ENCODE measurements at places on chromosomes 12 and 14. TPM values are rescaled to one million over a fixed set of nuclear protein-coding genes. Genes with fewer than 3 reads are reported as not detected.

The CLEC2D gene
- total RNA-seq: 9.0 TPM

DNA sequence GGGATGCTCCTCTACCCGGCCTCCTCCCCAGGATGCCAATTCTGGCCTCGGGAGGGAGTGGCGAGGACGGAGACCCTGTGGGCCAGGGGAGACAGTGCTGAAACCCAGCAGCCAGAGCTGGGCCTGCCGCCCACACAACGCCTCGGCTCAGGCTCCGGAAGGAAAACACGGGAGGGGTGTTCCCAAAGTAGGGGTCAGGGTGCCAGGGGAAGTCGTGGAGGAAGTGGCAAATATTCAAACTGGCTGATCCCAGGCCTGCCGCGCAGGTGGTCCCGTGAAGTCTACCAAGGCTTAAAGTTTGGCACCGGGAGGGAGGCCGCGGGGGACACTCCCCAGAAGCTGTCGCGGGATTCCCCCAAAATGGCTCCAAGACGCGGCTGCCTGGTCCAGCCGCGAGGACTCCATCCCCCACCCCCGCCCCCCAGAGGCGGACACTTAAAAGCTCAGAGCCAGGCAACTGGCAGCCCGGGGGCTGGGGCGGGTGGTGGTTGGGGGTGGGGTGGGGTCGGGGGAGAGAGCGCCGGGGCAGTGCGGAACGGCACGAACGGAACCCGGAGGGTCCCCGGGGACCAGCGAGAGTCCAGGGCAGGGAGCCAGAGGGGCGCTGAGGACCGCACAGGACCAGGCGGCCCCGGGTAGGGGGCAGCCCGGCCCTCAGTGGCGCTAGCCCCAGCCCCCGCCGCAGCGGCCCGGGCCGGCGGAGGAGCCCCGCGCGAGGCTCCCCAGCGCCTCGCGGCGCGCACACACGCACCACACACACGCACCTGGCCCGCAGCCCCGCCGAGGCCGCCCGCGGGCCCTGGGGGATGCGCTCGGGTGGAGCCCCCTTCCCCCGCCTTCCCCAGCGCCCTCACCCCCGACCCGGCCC, 20.0 kb downstream of the BEGAIN start:
- DNase-seq: no peak

- DNase-seq: no peak
Measured at GRCh38 chr14:78714711-78715110, 544.5 kb downstream of the NRXN3 start.

The KRT85 gene
- not detected for total RNA-seq

DNA sequence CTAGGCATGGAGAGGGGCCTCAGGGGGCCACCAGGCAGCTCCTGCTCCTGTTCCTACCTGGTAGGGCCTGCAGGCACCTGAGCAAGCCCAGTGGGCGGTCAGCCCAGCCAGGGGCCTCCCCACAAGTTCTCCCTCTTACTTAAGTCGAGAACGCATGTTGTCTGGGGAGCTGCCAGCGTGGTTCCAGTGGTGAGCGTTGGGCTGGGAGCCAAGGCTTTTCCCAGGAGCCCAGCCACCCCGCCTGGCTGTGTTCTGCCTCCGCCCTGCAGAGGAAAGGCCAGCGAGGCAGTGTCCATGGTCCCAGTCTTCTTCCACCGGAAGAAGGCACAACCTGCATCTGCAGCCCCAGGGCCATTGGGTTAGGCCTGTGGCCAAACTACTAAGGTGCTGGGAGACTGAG, 1.4 kb downstream of the C14orf180 start:
- DNase-seq: peak; percentile 63

DNA sequence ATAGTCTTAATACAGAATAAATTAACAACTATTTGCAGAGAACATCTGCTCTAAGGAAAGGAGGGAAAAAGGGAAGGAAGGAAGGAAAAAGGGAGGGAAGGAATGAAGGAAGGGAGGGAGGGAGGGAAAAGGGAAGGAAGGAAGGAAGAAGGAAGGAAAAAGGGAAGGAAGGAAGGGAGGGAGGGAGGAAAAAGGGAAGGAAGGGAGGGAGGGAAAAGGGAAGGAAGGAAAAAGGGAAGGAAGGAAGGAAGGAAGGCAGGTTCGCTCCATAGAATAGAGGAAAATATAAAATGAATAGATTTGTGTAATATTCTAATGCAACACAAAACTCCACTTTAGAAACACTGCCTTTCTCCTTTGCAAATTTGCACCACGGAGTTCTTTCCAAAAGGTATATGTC, 16.6 kb downstream of the KICS2 start:
- no peak for DNase-seq

DNA sequence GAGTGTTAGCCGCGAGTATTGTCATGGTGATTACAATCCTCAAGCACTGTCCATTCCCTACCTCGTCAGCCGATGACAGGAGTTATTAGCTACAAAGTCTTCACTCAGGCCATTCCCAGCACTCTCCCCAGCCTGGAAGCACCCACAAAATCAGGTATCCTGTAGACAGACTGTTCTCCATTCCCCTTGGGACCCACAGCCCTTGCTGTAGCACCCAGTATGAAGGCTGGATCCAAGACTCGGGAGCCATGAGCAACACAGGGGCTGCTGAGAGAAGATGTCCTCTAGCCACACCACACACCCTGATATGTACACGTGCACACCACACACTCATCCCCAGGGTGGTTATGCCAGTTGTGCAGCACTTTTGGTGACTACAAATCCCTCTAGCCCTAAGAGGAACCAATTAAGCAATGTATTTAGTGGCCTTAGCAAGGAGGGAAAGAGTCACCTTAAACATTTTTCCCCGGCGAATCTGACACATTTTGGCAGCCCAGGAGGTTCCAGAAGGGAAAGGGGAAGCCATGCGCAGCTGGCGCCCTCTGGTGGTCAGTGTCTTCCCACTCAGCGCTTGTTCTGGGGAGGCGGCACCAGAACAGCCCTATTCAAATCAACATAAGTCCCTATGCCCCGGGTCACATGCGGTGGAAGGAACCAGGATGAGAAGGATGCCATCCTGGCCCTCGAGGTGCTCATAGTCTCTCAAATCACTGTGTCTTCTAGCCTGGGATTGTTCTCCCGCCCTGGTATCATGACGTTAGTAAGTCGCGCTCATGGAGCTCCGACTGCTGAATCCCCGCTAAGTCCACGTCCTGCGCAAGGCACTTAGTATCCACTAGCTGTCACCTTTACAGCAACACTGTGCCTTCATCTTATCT, 96.9 kb downstream of the GCH1 start:
- DNase-seq: peak; percentile 69

GRCh38 chr14:89406941-89407340, 10.1 kb downstream of the FOXN3 start:
- DNase-seq: no peak

The USP15 gene
- 35.7 TPM for total RNA-seq

- no peak for DNase-seq
Measured at GRCh38 chr12:10268037-10268436, 39.6 kb upstream of the KLRD1 start.

The MUCL1 gene
- total RNA-seq: not detected

DNA sequence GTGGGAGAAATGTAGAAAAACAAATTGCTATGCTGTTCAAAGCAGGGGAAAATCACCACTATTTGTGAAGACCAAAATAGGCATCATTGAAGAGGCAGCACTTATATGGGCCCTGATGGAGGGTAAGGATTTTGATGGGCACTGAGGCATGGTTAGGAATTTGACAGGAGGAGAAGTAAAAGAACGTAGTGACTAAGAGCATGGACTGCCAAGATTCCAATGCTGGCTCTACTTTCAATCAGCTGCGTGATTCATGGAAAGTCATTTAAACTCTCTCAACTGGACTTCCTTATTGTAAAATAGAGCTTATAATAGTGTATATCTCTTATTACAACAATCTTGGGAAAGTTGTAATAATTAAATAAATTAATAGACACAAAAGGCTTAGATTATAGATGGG, 267.7 kb upstream of the G2E3 start:
- DNase-seq: no peak

GRCh38 chr14:75558440-75558839, 20.0 kb upstream of the FLVCR2 start:
- no peak for DNase-seq

DNA sequence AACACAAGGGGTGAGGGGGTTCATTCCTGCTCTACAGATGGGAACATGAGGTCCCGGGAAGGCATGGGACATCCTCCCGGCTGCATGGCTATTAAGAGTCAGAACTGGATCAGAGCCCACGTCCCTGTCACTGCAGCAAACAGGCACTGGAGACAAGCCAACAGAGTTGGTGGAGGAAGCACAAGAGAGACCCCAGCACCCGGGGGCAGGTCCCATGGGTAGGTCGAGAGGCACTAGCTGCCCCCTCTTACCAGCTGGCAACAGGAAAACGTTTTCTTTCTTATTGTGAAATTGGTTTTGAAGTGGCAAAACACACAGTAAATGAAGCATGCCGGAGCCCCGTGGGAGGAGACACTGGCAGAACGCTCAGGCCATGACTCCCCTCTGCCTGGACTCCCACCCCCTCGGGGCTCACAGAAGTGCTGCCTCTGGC, 43.6 kb downstream of the SYNE3 start:
- no peak for DNase-seq

The BEGAIN gene
- total RNA-seq: 4.5 TPM

The ITGB7 gene
- total RNA-seq: 5.8 TPM

- DNase-seq: no peak
Measured at GRCh38 chr14:52871606-52872005, 79.2 kb downstream of the FERMT2 start.

The BATF gene
- total RNA-seq: 5.7 TPM

The LRIG3 gene
- 50.8 TPM for total RNA-seq

The CLEC1A gene
- total RNA-seq: 3.5 TPM

- peak; percentile 87 for DNase-seq
Measured at GRCh38 chr14:71206766-71207371, 299.6 kb downstream of the PCNX1 start.

The LLPH gene
- total RNA-seq: 16.5 TPM

DNA sequence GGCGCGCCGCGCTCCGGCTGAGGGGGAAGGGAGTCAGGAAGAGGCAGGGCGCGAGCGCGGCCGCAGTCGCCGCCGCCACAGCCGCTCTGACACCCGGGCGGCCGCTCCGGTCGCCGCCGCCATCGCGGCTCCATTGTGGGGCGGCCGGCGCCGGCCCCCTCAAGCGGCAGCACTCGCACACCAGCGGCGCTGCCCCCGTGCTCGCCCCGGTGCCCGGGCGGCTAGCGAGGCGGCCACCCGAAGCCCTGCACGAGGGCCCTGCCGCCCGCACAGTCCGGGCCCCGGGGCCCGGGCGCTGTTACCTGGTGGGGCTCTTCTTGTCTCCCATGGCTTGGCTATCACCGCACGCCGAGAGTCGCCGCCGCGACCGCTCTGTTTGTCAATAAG, 202 bp downstream of the YAF2 start:
- DNase-seq: no peak

GRCh38 chr12:20946732-20947131, 136.2 kb downstream of the SLCO1B3 start:
- peak; percentile 20 for DNase-seq

The DTX1 gene
- 4.1 TPM for total RNA-seq

- no peak for DNase-seq
Measured at GRCh38 chr12:132646850-132647249, 28.3 kb downstream of the P2RX2 start.

- DNase-seq: no peak
Measured at GRCh38 chr14:65346895-65347294, 65.6 kb upstream of the FUT8 start.

The TRPV4 gene
- total RNA-seq: 2.1 TPM

DNA sequence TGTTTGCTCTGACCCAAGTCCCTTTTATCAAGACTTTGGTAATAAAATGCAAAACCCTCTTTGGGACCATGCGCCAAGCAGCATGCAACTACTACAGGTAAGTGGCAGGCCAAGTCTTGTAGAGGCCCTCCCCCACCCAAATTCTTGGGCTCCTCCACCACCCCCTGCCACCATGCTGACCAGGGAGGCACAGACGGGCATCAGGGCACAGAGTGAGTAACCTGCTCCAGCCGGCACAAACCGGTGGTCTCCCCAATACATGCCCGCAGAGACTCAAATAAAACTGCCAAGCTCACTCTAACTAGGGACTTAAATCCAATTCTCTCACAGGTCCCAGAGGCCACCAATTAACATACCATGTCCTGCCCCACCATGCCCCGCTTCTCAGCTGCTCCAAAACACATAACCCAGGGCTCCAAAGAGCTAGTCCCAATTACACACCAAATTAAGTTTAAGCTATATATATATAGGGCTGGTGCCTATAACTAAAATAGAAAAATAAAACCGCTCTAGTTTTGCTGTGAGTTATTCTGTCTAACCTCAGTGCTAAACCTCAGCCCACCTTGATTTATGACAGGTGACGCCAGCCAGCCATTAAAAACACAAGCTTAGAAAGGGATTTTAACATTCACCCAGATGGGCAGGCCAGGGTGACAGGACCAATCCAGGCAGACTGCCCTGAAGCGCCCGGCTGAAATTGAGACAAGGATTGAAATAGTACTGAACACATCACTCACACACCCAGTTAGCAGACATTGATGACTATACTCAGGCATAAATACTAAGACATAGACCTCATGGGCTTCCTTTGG, 81.0 kb downstream of the CLMN start:
- no peak for DNase-seq

- no peak for DNase-seq
Measured at GRCh38 chr12:12946686-12947355, 5.1 kb downstream of the GPRC5D start.

DNA sequence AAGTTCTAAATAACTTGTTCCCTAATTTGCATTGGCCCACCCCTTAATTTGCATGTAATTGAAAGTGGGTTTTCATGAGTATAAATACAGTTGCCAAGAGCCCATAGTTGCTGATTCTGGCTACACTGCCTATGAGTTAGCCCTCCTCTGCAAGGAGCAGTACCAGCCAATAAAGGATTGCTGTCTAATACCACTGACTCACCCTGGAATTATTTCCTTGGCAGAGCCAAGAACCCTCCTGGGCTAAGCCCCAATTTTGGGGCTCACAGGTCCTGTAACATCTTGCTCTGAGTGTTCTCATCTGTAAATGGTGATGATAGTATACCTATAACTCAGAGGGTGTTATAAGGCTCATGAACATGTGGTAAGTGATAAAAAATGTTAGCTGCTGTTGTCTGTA, 6.8 kb downstream of the TTC8 start:
- no peak for DNase-seq

DNA sequence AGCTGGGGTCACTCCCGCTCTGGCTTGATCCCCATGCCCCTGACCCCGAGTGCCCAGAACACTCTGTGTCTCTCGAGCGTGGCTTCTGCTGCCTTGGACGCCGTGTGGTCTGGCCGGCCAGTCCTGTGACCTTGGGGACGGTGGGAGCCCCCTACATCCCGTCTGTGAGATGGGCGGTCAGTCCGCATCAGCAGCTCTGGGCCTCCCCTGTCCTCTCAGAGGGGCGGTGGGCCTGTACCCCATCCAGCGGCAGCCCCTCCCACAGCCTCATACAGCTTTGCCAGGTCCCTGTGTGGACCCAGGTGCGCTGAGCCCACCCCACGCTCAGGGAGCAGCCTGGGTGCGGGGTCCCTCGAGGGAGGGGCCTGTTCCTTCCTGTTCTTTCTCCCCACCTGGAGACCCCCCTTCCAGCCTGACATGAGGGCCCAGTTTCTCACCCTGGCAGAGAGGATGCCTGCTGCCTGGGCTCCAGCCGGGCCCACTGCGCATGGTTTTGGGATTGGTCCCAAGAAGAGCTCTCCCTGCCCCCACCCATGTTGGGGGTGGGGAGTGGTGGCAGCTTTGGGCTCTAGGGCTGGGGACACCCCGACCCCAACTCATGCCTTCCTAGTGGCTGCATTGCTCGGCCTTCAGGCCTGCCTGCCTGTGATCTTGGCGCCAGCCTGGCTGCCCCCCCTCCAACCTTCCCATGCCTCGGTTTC, 1.5 kb downstream of the MTA1 start:
- no peak for DNase-seq

The CDC42BPB gene
- total RNA-seq: 165 TPM

- DNase-seq: no peak
Measured at GRCh38 chr12:115553622-115554021, 723.9 kb downstream of the MED13L start.

The EIF2S3B gene
- total RNA-seq: 2.6 TPM
